ENCODE measurements at places on chromosomes 6 and 20.

- no peak for DNase-seq
Measured at GRCh38 chr20:11727708-11728107, 190.0 kb upstream of the BTBD3 start.

GRCh38 chr6:23448281-23448680 is 677.7 kb upstream of the NRSN1 start:
- DNase-seq = no peak

DNA sequence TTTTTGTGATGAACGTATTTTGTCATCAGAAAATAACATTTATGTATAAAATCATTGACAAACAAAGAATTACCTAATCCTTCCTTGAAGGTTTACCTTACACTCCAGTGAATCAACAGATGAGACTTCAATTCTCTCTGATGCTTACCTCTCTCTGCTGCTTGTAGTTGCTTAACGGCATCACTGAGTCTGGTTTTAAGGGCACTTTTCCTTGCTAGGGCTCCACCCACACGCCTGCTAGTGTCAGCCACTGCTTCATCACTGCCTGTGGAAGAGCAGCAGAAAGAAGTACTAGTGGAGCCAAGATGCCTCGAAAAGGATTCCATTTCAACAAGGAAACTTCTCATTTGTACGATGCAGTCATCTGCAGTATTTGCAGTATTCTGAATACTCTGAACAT is 63.0 kb downstream of the FAM229B start:
- no peak for DNase-seq

GRCh38 chr20:41176711-41177552 is 39.6 kb downstream of the PLCG1 start:
- no peak for DNase-seq
